ENCODE measurements at places on chromosomes 2 and 18.

GRCh38 chr18:26540043-26540628 is 8.2 kb downstream of the KCTD1 start:
- no peak for DNase-seq

GRCh38 chr2:235500761-235501672 is 7.2 kb downstream of the AGAP1 start:
- DNase-seq: no peak

GRCh38 chr2:192729369-192729768 is 534.6 kb upstream of the TMEFF2 start:
- no peak for DNase-seq

DNA sequence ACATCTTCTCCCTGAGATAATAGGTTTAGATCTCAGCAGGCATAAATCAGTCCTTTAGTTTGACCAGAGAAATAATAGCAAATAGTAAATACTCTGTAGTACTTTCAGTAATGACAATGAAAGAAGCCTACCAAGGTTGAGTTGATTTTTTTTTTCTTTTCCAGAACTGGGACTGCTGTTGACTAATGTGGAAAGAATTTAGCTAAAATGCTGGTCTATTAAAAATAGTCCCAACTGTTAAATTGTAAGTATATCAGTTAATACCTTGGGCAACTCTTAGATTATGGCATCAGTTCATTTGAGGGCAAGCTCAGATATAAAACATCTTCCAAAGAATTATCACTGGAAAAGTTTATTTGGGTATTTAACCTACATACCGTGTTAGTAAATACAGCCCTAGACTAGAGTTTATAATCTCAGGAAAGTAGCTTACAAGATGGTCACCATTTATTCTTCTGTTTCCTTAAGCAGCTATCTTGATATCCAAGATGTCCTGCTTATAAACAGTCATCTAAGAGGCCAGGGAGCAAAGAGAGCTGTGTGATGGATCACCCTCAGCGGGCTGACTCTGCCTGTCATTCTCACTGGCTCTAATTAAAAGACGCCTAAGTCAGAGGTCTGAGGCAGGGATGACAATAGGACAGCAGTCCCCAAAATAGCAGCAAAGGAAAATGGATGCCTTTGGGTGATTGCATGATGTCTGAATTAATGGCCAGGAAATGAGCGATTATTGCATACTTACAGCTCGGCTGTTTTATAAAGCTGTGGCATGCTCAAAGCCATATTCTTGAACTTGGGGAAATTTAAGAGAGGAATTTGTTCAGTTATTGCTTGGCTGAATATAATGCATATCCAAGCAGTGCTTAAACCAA is 121.3 kb downstream of the MTX2 start:
- no peak for DNase-seq

DNA sequence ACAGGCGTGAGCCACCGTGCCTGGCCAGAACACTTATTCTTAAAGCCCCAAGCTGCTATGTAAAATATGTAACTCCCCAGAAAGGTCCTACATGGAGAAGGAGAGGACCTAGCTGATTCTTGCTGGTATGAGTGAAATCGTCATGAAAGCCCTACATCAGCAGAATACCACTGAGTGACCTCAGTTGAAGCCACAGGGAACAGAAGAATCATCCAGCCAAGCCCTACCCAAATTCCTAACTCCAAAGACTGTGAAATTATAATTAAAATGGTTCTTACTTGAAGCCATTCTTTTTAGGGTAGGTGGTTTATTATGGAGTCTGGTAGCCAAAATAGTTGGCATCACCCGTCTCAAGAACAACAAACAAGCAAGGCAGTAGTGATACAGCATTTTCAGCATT is 4.5 kb upstream of the DTNB start:
- DNase-seq: no peak

DNA sequence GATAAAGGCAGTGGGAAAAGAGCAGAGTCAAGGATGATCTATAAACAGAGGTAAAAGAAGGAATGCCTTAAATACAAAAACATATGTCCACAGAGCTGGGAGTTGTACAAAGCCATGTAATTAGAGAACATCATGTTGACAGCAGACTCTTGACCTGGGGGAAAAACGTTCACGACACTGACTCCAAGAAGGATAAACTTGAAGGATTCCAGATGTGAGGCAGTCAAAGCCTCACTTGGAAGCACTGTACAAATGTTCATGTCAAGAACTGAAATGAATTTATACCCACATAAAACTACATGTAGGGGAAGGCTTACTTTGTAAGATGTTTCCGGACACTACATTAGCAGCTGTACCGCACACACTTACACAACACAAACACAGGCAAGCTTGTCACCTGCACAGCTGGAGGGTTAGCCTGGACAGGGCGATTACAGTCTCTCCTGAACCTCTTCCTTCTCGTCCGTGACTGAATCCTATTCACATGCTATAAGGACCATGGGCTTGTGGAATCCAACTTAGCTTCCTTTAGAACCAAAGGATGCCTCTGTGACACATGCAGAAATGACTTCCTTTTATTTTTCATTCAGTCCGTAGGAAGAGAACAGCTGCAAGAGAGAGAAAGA is 88.6 kb downstream of the SH3YL1 start:
- DNase-seq: no peak

- no peak for DNase-seq
Observed at GRCh38 chr2:145691659-145692058, 1171.7 kb upstream of the ZEB2 start.

GRCh38 chr2:9033385-9034168 is 30.1 kb upstream of the MBOAT2 start:
- no peak for DNase-seq

DNA sequence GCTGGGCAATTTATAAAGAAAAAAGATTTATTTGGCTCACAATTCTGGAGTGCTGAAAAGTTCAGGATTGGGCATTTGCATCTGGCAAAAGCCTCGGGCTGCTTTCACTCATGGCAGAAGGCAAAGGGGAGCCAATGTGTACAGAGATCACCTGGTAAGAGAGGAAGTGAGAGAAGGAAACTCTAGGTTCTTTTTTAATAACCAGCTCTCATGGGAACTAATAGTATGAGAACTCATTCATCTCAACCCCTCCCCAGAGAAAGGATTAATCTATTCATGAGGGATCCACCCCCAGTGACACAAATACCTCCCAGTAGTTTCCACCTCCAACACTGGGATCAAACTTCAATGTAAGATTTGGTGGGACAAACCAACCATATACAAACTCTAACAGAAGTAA is 129.0 kb downstream of the EVA1A start:
- no peak for DNase-seq

DNA sequence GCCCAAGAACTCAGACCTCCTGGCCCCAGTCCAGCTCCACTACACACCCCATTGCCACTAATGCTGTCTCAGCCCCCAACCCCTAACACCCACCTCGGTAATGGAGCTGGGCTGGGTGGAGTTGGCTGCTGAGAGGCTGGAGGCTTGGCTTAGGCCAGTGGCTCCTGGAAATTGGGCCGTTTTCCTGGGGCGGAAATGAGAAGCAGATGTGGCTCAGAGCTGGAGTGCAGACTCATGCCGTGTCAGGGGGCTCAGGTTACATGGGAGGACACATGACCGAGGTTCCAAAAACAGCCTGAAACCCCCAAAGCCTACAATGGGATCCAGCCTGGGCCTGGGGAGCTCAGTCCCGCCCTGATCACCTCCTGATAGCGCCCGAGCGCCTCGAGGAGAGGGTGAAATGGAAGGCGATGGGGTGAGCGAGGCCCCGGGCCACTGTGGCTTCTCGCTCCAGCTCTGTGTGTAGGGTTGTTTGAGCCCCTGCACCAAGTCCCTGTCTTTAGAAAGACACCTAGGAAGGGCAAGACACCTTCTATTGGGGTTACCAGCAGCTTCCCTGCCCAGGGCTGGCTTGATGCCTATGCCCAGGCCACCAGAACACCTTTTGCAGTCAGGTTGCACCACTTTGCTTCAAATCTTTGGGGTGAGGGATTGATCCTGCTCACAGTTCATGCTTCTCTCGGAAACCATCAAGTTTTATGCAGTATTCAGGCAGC is 175.7 kb upstream of the HAAO start:
- DNase-seq: no peak

DNA sequence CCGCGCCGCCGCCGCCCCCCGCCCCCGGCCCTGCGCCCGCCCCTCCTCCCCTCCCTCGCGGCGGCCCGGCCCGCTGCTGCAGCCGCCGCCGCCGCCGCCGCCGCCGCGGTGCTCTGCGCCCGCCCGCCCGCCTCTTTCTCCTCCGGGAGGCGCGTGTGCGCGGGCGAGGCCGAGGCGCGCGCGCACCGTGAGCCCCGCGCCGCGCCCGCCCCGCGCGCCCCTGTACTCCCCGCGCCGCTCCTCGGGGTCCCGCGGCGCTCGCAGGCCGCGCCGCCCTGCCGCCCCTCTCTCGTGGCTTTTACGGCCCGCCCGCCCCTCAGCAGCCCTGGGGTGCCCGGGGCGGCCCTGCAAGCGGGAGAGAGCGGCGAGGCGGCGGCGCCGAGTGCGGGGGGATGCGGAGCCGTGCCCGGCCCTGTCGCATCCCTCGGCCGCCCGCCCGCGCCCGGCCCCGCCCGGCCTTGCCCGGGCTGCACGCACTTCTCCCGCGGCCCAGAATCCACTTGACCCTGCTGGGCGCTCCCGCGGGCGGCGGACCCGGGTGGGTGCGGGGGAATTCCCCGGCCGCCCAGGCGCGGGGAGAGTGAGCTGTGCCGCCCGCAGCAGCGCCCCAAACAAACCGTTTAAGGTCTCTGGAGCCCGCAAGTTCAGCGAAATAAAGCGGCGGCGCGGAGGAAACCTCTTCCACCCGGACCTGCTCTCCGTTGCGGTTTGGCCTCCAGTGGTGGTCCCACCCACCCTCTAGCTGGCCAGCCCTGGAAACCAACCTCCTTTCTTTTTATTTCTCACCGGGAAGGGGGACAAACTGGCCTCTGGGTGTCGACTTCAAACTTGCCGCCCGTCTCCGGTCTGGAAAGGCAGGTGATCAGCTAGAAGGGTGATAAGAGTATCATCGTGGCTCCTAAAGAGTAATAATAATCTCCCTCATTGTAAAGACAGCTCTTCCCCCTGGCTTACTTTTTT is 37.4 kb downstream of the AFF3 start:
- DNase-seq: no peak

GRCh38 chr18:58762781-58763171 is 91.5 kb downstream of the MALT1 start:
- no peak for DNase-seq

DNA sequence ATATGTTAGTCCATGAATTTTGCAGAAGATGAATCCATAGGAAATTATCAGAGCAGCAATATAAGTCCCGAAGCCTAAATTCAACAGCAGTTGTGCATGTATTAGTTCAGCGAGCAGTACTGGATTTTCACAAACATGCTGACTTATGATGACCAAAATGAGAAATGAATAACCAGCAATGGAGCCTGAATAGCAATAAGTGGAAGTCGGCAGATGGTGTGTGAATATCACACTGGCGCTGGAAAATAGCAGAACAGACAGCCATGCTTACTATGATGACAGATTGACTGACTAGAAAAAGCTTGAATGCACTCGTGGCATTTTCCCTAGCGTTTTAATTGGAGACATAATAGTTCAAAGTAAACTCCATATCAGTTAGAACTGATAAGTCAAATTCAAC is 1114.5 kb downstream of the DSC3 start:
- no peak for DNase-seq

DNA sequence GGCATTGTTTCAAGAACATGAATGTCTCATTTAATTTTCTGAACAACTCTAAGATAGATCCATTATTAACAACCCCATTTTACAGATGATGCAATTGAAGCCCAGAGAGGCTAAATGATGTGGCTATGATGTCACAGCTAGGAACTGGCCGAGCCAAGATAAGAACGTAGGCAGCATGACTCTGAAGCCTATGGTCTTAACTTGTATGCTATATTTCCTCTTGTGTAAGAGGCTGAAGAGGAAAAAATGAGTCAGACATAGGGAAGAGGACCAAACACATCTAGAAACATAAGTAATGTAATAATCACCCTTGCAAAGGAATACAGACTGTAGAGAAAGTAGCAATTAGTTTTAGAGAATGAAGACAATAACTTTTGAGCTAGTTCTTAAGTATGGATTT is 416.8 kb downstream of the FIGN start:
- DNase-seq: no peak

- DNase-seq: no peak
Observed at GRCh38 chr2:127790694-127791529, 20.1 kb downstream of the WDR33 start.

- DNase-seq: no peak
Observed at GRCh38 chr18:75111760-75112159, 97.2 kb downstream of the PTGR3 start.

DNA sequence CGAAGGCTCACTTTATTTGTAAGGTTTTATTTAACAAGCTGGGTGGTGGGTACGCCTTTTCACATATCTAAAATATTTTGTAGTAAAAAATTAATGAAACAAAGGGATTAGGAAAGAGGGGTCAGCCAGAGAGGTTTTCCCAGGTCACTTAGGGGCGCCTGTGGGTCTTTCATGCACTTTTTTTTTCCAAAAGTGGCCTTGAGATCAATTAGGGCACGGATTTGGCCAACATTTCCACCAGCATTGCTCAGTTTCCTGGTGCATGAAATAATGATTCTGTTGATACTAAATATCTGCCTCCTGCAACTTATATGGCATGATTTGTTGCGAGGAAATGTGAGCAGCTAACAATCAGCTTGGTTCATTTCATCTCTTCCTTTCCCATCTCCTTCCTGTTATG is 67.6 kb upstream of the ZCCHC2 start:
- no peak for DNase-seq

DNA sequence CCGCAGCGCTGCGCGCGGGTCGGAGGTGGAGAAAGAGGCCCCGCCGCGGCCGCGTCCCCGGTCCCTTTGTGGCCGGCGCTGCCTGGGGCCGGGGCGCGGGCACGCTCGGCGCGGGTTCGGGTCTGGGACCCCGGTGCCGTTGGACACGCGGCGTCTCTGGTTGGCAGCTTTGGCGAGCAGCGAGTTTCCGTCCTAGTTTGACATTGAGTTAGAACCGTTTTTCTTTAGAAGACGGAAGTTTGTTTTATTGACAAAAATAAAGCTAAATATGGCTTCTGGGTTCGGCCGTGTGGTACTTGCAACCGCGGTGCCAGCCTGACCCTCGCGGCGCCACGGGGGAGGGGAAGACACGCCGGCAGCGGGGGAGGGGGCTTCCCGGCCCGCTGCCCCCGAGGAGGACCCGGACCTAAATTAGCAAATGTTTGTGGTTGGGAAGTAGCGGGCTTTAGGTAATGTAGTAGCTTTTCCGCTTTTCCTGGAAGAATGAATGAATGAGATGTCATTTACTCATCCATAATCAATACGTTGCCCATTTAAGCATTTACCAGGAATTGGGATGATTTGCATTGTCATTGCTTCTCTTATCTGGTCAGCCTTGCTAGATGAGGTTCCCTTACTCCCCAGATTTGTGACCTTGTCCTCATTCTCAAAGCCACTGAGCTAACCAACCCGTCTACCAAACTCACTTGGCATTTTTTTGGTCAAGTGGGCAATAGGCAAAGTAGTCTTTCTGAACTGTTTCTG is 530 bp downstream of the GALNT1 start:
- no peak for DNase-seq

DNA sequence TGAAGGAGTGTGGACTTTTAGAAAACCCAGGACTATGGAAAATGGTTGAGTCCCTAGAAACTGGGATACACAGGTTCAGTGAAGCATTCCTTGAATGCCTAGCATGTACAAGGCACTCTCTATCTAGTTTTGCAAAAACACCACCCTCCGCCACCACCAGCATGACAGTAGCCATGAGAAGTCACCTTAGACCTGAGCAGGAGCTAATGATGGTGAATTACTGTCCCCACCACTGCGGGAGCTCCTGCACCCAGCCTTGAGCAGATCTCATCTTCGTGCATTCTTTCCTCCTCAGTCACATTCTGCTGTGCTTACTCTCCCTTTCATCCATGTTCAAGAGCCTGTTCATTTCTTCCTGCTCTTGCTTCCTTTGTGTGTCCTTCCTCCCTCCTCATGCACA is 86.2 kb upstream of the ZNF516 start:
- no peak for DNase-seq
